Stimulated activated CD4-positive, alpha-beta T cell treated with anti-CD3 and anti-CD28 coated beads, Interleukin-1b, Interleukin-23, amount 100 ng/mL, for 1 hour (primary cell): ENCODE measurements at places on chromosomes 1 and 21.

GRCh38 chr1:116805398-116805797 lies 51.2 kb downstream of the CD2 start:
- no peak for DNase-seq

DNA sequence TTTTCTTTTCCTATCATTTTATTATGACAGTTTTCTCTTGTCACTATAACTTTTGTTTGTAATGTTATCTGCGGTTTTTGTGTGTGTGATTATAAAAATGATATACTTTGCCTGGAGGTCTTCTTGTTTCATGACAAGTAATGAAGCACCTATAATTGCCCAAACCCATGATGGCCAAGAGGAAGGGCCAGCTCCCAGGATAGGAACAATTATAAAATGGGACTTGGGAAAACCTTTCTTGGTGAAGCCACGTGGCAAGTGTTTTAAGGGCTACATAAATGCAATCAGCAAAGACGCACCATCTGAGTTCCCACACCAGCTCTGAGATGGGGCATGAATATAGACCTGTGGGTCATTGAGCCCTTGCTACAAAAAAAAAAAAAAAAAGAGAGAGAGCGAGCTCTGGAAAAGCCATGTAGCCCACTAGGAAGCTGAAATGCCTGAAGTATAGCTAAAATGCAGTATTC lies 462.6 kb upstream of the RUNX1 start:
- DNase-seq = no peak

- no peak for DNase-seq
Observed at GRCh38 chr1:81432654-81433109, 368.1 kb upstream of the ADGRL2 start.

DNA sequence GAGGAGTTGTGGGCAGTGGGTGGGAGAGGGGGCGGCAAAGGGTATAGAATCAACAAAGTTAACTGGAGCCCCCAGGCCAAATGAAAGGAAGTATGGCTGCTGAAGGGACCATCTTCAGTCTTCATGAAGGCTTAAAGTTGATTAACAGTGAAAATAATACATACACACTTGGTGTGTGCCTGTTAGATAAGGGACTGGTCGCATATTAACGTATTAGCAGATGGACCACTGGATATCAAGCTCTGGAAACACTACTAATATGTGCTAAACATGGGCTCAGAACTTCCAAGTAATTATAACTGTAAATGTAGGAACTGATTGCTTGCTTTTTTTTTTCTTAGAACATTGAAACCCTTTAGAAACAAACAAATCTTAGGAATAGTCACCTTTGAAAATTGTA lies 224.7 kb upstream of the KIAA0040 start:
- no peak for DNase-seq

DNA sequence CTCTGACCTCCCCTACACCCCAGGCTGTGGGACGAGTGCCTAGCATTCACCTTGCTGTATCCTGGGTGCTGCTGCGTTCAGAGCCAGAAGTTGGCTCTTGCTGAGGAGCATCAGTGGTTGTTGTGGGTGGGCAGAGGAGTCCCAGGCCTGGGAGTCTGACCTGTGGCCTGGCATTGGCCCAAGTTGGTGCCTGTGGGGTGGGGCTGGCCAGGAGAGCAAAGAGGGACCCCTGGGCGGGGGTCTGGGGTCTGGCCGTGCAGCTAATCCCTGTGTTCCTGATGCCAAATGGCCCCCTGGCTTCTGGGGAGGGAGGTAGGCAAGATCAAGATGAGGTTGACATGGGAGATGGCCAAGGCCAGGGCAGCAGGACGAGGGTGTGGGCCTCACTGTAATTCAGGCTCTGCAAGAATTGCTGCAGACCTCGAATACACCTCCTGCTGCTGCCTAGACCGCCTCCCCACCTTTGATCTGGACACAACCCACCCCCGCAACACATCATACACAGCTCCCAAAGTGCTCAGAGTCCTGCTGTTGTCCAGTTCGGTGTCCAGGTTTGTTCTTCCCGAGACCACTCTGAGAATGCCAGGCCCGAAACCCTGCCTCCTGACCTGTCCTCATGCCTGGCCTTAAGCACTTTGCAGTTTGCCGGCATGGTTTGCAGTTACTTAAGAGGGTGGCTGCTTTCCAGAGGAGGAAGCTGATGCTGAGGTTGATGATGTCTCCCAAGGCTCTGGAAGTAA lies 28.7 kb downstream of the CDK18 start:
- DNase-seq = no peak
